ENCODE measurements at places on chromosomes 11 and 22.

DNA sequence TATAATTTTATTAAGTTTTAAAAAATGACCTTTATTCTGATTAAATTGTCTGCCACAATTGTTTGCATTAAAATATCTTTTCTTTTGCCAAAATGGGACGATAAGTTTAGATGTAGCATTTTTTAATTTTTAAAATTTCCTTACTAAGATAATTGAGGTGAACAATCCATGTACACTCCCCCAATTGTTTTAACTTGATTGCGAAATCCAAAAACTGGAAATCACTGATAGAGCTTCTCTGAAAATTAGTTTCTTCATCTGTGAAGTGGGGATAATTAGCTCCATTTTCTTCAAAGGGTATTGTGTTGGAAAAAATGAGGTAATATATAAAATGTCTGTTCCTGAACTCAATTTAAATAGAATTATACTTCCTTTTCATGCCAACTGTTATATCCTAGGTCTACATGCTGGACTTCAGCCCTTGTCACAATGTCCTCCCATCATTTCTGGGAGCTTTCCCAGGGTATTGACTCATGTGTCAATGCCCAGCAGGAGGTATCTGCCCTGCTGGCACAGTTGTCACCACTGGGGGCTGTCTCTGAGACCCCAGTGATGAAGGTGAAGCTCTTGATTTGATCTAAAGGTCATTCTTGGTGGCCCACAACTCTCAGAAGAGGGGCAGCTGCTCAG, 28.7 kb upstream of the NAV2 start:
- DNase-seq, result no peak

DNA sequence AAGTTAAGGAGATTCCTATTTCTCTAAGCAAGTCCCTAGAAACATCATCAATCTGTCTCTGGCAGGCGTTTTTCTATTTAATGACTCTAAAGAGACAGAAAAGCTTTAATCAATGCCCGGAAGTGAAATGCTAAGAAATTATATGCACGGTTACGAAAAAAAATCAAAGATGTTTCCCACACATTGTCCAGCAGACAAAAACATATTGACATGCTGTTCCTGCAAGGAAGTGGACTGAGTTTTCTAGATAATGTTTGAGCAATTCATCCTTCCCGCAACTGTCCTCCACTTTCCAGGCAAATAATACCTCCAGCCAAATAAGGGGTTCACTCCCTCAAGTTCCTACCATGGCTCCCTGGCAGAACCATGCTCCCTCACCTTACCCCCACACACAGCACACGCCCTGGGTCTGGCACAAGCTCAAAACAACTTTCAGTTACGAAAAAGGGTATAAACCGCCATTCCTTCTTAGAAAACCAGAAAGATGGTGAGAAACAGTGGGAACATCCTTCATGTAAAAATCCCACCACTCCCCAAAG, 29.6 kb downstream of the GALNT18 start:
- no peak for DNase-seq

DNA sequence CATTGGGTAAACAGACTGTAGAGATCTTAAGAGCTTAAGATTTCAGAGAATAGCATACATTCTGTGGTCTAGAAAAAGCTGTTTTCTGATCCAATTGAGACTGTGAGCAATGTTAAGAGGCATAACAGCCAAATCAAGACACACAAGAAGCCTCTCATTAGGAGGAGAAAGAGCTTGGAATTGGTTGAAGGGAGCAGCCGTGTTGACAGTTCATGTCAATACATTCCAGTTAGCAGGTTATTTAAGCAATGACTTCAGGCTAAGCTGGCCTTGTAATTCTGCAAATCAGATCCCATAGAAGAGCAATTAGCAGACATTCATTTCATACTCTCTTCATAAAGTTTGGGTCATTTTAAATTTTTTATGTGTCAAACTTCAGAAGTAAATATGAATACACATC, 50.9 kb downstream of the ETS1 start:
- DNase-seq, result no peak

DNA sequence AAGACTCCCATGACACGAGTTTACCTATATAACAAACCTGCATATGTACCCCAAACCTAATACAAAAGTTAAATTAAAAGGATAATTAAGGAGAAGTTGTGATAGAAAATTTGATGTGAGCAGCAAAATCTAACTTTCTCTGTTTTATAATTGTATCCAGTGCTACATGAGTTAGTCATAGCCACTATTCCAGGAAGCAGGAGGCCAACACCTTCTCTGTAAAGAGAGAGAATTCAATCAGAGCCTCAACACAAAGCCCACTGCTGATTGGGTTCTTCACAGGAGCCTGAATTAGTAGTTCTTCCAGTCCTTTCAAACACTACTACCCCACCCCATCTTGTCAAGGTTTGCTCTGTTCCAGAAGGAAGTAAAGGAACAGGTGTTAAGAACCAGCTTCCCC, 84.2 kb downstream of the BLID start:
- no peak for DNase-seq

GRCh38 chr11:13638422-13638821, 30.0 kb upstream of the FAR1 start:
- DNase-seq, result no peak

GRCh38 chr22:48025096-48025495, 1262.6 kb downstream of the TBC1D22A start:
- no peak for DNase-seq

DNA sequence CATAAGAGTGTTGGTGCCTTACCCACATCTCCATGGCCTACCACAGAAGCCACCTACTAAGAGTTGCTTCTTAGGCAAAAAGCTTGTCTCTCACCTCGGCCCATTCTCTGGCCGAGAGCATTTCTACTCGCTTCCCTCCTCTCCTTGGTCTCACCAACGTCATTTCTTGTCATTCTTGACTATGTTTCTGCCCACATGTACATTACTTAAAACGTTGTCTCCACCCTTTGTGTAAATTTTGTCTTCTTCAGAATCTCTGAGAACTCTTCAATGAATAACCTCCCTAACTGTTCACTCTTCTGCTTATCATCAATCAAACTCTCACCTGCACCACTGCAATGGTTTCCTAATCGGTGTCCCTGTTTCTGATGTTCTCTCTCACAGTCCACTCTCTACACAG, 20.1 kb downstream of the SOX6 start:
- DNase-seq, result no peak

- no peak for DNase-seq
These were observed 10.6 kb upstream of the CSNK1E start for GRCh38 chr22:38327805-38328204.

- DNase-seq, result no peak
These were observed 125.5 kb downstream of the SIK3 start for GRCh38 chr11:116972691-116973090.

- no peak for DNase-seq
These were observed 1074.5 kb downstream of the LRRC4C start for GRCh38 chr11:40384991-40385390.

GRCh38 chr11:45926536-45927331, 4.3 kb downstream of the LARGE2 start:
- no peak for DNase-seq

DNA sequence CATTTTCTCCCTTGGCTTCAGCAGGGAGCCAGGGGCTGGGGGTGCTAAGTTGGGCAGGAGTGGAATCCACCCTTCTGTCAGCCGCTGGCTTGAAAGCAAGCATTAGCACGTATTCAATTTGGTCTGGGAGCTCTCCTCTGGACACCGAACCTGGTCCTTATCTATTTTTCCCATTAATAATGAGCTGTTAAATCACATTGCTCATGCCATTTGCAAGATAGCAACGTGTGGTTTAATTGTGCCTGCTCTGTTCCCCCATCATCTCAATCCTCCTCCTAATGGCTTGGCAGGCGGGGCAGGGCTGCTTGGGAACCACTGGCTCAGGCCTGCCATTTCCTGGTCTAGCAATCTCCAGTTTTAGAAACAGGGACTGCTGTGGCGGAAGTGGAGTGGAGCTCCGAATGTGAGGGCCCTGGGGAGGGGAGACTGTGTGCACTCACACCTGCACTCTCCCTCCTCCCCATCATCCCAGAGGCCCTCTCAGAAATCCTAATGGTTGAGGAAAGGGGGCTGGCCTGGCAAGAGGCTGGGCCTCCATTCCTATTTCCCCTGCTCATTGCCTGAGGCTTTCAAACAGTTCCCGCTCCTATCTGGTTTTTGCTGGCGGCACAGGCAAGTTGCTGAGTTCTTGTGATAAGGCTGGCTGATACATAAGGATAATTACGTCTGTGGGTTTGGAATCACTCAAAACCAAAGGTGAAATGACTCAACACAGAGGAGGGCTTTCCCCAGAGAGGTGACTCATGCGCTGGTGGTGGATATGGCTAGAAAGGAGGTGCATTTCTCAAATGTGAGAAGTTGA, 201.2 kb upstream of the E2F8 start:
- no peak for DNase-seq

- DNase-seq, result no peak
These were observed 12.5 kb upstream of the PTPRJ start for GRCh38 chr11:47967577-47968525.

- DNase-seq, result no peak
These were observed 2.6 kb downstream of the PHOX2A start for GRCh38 chr11:72241291-72241781.

DNA sequence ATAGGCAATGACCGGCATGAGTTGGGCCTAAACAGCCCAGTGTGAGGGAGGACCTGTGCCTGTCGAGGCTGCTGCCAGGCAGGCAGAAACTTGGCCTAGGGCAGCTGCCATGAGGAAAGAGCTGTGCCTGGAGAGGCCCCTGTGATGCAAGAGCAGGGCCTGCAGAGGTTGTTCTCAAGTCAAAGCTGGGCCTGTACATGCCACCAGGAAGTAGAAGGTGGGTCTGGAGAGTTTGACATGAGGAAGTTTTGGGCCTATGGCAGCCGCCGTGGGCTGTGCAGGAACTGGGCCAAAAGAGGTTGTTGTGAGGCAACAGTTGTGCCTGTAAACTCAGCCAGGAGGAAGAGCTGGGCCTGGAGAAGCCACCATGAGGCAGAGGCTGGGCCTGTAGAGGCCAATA, 43.2 kb downstream of the OR4C45 start:
- DNase-seq, result no peak

DNA sequence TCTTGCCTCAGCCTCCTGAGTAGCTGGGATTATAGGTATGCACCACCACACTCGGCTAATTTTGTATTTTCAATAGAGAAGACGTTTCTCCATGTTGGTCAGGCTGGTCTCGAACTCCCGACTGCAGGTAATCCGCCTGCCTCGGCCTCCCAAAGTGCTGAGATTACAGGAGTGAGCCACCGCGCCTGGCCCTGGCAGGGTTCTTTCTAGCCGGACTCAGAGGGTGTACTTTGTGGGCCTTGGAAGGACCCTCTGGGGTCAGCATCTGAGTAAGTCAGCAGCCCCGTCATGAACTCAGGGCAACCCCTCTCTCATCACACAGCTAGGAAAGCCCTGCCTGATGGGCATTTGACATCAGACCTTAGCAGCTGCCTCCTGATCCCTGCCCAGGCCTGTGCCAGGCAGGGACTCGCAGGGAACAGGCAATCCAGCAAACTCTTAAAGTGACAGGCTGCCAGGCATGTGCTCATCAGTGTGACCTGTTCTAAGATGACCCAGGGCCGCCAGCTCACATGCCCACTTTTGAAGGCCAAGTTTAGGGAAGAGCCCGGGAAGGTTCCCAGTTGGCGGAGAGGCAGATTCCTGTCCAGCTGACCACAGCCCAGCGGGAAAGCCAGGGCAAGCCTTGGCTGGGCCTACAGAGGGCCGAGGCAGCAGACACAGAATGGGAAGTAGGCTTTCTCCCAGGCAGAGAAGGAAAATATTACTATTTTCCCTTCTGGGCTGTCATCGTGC, 92.9 kb downstream of the MORC2 start:
- DNase-seq, result no peak

GRCh38 chr11:118931571-118931970, 5.8 kb upstream of the BCL9L start:
- no peak for DNase-seq

DNA sequence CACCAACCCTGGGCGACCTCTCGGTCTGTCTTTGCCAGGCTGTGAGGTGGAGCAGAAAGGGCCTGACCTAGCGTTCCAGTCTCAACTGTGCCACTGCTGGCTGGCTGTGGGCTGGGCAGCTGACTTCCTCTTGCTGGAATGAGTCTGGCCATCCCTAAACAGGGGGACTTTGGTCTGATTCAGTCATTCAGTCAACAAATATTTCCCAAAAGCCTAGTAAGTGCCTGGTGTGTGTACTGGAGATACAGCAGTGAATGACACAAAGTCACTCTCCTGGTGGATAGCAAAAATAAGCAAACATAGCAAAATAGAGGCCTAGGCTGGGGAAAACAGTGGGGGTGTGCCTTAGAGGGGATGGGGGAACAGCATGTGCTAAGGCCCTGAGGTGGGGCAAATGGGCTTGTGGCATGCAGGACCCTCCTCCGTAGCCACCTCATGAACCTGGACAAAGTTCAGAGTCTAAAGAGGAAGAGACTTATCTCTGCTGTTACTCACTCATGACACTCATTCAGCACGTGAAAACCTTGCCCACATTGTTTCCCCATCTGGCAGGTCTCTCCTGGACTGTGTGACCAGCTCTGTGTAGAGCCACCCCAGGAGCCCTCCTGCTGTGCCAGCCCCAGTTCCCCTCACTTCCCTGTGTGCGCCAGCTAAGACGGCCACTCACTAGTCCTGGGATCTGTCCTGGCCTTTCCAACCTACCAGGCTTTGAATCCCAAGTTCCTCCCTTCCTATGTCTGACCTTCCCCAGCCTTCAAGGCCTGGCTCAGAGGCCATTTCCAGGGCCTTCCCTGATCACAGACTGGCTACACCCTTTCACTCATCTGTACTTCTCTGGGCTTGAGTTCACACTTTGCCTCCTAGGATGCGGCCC, 4.7 kb downstream of the GUCD1 start:
- DNase-seq, result no peak

DNA sequence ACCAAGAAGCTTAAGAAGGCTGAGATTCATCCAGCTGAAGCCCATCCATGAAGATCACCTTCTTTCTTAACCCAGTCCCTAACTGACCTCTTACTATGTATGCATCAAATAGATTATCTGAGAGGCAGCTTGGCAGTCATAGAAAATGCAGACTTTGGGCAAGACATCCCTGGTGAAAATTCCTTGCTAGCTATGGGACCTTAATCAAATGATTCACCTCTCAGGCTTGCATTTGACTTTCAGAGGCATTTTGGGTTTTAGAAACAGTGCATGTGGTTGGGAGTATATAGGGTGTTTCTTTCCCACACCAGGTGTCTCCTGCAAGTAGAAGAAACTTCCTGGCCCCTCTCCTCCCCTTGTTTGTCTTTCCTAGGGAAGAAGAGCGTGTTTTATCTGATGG, 188.5 kb upstream of the ISX start:
- no peak for DNase-seq

DNA sequence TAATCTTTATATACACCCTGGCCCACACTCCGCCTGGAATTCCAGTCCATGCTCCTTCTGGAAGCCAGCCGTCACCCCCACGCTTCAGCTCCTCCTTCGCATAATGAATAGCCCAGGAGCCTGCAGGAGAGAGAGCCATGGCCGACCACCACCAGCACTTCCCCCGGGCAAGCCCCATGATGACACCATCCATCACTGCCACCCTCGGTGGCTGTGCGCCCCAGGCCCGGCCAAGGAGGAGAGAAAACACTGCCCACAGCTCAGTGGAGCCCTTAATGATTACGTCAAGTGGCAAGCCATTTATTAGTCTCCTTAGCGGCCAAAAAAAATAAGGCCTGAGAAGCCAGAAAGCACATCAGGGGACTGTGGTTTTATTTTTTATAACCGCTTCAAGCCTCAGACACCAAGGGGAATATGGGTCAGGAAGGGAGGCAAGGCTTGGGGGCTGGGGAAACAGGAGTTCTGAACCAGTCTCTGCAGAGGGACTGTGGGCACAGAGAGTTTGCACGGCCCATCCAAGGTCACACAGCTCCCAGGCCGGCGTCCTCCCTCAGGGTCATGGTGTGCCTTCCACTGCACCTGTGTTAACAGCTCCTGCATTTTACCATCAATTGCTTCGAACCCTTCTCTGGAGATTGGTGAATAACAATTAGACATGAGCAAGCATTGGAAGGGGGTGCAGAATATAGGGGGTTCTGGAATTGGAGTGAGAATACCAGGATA, 134.3 kb downstream of the MN1 start:
- no peak for DNase-seq

Data from activated naive CD4-positive, alpha-beta T cell treated with anti-CD3 and anti-CD28 coated beads, Interleukin-2, amount 10 ng/mL, durations not matched to agents 7 days and 5 days (primary cell).